Transverse colon (tissue), 4 donors: ENCODE measurements at places on chromosomes 5 and 9. TPM values are rescaled to one million over a fixed set of nuclear protein-coding genes. Genes with fewer than 3 reads are reported as not detected.
A peak's percentile ranks its signal among the peaks of the same experiment; 100 is the strongest.

- no peaks in the 10 kb centered on the region for H3K27me3 ChIP-seq
- H3K4me3 ChIP-seq = no peak overlapping the region
- no peak for DNase-seq
- no peaks in the 10 kb centered on the region for H3K36me3 ChIP-seq
- H3K4me1 ChIP-seq = peaks cover 28% of the 10 kb centered on the region
- no peak overlapping the region for H3K27ac ChIP-seq
Measured at GRCh38 chr5:151451626-151452520, 4.5 kb downstream of the SLC36A1 start.

SLC6A7 gene
- total RNA-seq = 22.9 TPM

DNA sequence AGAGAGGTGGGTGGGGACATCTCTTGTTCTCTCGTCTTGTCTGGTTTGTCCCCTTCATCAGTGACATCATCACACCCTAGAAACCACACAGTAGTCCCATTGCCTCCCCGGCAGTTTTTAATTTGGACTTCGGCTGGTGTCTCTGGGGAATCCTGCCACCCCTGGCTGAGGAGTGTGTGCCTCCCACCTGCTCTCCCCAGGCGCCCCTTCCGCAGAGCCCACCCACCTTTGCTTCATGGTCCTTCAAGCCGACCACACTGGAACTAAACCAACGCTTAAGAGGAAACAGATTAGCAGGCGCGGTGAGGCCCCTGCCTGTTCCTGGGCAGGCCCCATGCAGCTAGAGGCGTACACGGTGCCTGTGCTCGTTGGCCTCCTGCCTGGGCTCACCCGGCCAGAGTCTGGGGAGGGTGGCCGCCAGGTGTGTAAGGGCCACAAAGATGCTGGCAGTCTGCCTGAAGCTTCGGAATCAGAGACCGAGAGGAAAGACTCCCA, 107.6 kb upstream of the SPRY4 start:
- peak overlapping the region; percentile 32 for H3K27ac ChIP-seq
- DNase-seq = peak; percentile 72
- H3K36me3 ChIP-seq = no peaks in the 10 kb centered on the region
- H3K4me3 ChIP-seq = no peak overlapping the region
- H3K4me1 ChIP-seq = peaks cover 27% of the 10 kb centered on the region

C9orf152 gene
- 9.7 TPM for total RNA-seq

- no peak overlapping the region for H3K4me3 ChIP-seq
- H3K36me3 ChIP-seq = no peaks in the 10 kb centered on the region
- H3K4me1 ChIP-seq = peaks cover 7% of the 10 kb centered on the region
- H3K27ac ChIP-seq = peak overlapping the region; percentile 95
Measured at GRCh38 chr9:111034898-111035539, 3.3 kb downstream of the LPAR1 start.

LCN15 gene
- total RNA-seq = 6.4 TPM

DNA sequence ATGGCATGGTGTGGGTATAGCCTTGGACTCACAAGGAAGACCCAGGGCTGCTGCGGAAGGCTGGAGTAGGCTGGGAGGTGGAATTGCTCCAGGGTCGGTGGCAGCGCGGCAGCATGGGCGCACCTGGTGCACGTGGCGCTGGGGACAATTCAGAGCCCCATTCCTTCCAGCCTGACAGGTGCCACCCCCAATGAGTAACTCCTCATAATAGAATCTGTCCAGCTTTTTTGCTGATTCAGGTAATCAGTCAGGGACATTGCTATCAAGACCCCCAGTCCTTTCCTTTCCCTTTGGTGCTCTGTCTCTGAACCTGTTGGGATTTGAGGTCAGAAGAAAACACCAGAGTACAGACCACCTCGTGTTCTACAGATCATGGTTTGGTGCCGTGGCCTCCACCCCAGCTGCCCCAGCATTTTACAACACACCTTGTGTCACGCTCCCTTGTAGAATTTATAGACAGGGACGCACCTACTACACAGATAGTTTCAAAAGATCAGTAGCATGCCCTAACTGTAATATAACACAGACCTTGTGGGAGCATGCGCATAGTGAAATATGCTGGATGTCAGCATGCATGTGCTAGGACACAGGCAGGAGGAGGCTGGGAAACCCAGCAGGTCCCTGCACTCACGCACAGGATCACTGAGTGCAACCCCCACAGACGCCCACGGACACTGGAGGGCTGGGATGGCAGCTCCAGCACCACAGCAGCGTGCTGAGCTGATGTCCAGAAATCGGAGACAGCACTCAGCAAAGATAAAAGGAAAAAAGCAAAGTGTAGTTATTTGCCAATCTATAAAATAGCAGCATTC, 47.9 kb upstream of the CTSL start:
- H3K4me3 ChIP-seq = no peak overlapping the region
- H3K4me1 ChIP-seq = no peaks in the 10 kb centered on the region
- no peaks in the 10 kb centered on the region for H3K27me3 ChIP-seq

SEMA6A gene
- total RNA-seq = 231 TPM

GRCh38 chr5:170225326-170226128, 7.3 kb upstream of the C5orf58 start:
- peaks cover 5% of the 10 kb centered on the region for H3K4me1 ChIP-seq
- no peak overlapping the region for H3K4me3 ChIP-seq
- H3K36me3 ChIP-seq = no peaks in the 10 kb centered on the region
- H3K27ac ChIP-seq = no peak overlapping the region

GRM6 gene
- total RNA-seq = not detected

- peaks cover 7% of the 10 kb centered on the region for H3K4me1 ChIP-seq
- H3K4me3 ChIP-seq = no peak overlapping the region
- H3K27ac ChIP-seq = no peak overlapping the region
- no peaks in the 10 kb centered on the region for H3K36me3 ChIP-seq
- no peaks in the 10 kb centered on the region for H3K27me3 ChIP-seq
Measured at GRCh38 chr5:138349852-138350562, 2.5 kb upstream of the KDM3B start.

- H3K4me3 ChIP-seq = peak overlapping the region; percentile 81
- H3K4me1 ChIP-seq = peaks cover 9% of the 10 kb centered on the region
- peak overlapping the region; percentile 99 for H3K27ac ChIP-seq
- no peaks in the 10 kb centered on the region for H3K36me3 ChIP-seq
- no peaks in the 10 kb centered on the region for H3K27me3 ChIP-seq
- DNase-seq = no peak
Measured at GRCh38 chr5:134523543-134524271, 1.8 kb upstream of the JADE2 start.

ZNF300 gene
- total RNA-seq = 1.4 TPM

DNA sequence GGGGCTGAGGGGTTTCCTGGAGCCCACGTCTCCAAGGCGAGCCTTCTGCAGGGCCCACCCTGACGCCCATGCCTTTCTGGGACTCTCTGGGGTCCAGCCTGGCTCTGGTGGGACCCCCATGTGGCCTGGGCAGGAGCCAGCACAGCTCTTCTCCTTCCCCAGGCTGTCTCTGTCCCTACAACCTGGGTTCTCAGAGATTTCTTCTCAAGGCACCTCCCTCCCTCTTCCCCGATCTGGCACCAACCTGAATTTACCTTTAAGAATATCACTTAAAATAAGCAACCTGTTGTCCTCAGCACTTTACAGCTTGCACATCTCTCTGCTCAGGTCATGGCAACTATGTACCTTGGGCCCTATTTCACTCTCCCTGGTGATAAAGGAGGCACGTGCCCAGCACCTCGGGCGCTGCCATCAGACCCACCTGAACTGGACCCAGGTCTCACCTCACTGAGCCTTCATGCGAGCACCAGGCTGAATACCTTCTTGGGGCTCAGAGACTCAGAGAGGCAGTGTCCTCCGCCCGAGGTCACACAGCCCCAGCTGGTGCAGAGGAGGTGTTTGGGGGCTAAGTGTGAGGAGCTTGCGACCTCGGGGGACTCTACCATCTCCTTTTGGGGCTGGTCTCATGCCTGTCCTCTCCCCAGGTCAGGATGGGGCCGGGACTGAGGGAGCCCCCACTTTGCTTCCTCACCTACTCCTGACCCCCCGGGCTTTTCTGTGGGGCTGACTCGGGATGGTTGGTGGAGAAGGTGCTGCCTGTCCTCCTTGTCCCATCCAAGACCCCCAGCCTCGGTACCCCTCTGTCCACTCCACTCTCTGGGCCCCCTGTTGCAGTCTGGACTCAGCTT, 217.7 kb downstream of the C9orf50 start:
- H3K27ac ChIP-seq = peak overlapping the region; percentile 72
- H3K27me3 ChIP-seq = no peaks in the 10 kb centered on the region
- H3K4me1 ChIP-seq = peaks cover 17% of the 10 kb centered on the region
- DNase-seq = no peak
- no peak overlapping the region for H3K4me3 ChIP-seq

GPR150 gene
- 0.60 TPM for total RNA-seq

DNA sequence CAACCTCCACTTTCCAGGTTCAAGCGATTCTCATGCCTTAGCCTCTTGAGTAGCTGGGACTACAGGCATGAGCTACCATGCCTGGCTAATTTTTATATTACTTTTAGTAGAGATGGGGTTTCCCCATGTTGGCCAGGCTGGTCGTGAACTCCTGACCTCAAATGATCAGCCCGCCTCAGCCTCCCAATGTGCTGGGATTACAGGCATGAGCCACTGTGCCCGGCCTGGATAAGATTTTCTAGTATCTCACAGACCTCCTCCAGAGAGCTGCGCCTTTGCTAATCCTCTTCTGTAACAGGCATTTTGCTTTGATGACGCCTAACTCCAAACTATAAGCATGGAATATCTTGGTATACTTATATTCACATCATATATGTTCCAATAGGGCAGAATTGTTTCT, 99.4 kb downstream of the FSTL4 start:
- H3K36me3 ChIP-seq = no peaks in the 10 kb centered on the region
- H3K4me1 ChIP-seq = no peaks in the 10 kb centered on the region
- H3K27me3 ChIP-seq = no peaks in the 10 kb centered on the region

DNA sequence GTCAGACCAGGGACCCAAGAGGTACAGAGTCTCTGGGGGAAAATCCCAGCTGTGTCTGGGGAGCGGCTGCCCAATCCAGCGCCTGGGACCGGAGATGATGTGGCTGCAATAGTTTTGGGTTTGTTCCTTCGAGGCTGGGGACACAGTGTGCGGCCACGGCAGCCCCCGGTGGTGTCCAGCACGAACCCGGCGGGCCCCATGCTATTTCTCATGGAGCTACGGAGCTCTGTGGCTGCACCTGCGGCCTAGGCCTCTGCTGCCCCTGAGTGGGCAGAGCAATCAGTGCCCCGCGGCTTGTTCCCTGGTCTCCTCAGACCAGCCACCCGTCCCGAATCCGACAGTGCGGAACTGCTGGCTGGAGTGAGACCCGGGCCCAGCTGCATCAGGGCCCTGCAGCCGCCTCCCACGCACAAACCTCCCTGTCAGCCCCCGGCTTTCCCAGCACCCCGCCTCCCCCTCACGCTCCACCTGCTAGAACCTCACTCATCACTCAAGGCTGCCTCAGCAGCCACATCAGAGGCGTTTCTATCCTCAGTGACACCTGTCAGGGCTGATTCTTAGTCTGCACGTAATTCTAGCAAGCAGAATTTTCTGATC, 29.0 kb downstream of the SARDH start:
- DNase-seq = no peak
- H3K27ac ChIP-seq = no peak overlapping the region
- H3K36me3 ChIP-seq = no peaks in the 10 kb centered on the region
